ENCODE measurements at places on chromosomes 5 and 9.

- no peak for DNase-seq
These were observed 9.2 kb upstream of the CXXC5 start for GRCh38 chr5:139638736-139639618.

DNA sequence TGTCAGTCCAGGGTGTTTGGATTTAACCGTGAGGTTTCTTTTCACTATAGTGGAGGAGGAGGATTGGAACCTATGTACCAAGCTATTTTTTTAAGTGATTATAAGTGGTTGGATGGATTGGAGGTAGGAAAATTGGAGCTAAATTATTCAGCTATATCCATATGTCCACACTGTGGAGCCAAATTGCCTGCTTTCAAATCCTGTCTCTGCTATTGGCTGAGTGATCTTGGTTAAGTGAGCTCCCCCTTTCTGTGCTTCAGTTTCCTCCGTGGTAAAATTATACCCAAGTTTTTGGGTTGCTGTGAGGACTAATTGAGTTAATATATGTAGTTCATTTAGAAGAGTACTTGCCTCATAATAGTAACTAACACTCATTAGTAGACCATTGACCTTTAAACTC is 2.5 kb downstream of the CENPP start:
- DNase-seq, result no peak

DNA sequence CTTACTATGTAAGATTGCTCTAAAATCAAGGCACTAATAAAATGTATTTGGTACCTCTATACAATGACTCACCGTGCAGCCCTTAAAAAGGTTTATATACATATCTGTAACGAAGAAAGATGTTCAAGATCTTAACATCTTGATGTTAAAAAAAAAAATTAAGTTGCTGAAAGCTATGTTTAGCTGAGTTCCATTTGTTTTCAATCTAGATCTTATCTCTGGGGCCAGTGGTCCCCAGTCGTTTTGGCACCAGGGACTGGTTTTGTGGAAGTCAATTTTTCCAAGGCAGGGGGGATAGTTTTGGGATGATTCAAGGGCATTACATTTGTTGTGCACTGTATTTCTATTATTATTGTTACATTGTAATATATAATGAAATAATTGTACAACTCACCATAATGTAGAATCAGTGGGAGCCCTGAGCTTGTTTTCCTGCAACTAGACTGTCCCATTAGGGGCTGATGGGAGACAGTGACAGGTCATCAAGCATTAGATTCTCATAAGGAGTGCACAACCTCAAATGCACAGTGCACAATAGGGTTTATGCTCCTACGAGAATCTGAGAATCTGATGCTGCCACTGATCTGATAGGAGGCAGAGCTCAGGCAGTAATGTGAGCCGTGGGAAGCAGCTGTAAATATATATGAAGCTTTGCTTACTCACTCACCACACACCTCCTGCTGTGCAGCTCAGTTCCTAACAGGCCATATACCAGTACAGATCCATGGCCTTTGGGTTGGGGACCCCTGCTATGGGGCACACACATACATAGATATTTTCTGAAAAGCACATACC is 27.6 kb upstream of the TSLP start:
- no peak for DNase-seq

DNA sequence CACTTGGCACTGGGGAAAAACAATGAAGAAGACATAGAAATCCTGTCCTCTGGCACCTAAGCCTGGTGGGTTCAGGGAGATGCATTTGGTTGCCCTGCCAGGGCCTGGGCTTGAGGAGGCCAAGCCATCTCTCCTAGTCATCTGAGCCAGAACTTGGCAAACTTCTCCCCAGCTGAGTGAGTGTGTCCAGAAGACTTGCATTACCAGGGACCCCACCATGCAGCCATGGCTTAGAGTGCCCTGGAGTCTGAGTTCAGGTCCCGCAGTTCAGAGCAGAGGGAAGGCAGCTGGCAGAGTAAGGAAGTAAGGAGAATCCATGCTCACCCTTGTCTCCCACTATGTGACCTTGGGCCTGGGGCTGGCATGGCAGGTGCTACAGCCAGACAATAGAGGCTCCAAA is 37.4 kb upstream of the FCN1 start:
- no peak for DNase-seq

DNA sequence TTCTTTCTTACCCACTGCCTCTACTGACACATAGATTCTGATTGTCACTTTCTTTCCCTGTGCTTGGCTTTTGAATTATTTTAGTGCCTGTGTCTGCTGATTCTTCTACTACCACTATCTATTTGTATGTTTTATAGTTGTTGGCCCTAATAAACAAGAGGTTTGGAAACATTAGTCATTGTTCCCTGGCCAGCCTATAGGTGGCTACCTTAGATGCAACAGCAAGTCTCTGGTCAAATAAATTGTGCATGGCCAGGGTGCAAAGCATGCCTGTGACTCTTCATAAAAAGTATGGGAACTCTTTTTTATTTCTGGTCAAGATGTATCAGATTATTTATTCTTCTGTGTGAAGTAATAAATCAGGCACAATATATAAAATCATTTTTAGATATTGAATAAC is 124.4 kb downstream of the PLK2 start:
- DNase-seq, result no peak

- DNase-seq, result no peak
These were observed 11.4 kb upstream of the ASS1 start for GRCh38 chr9:130433168-130433946.

DNA sequence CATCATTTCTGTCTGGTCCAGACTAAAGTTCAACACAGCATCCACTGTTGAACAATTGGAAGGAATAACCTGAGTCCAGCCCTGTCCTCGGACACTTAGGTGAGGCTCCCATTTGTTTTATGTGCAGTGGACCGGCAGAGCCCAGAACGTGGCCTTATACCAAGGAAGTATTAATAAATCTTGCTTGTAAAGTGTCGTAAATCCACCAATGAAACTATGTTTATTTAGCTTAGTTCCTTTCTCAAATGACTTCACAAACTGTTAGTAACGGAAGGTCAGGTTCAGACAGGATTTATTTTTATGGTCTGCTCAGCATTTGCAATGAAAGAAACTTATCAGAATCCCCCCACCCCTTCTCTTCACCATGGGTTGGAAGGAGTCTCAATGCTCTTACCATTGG is 149.5 kb downstream of the PCSK1 start:
- DNase-seq, result no peak

GRCh38 chr5:132302413-132302812 is 8.2 kb downstream of the SLC22A4 start:
- DNase-seq, result no peak

GRCh38 chr5:65866837-65867521 is 59.4 kb upstream of the ERBIN start:
- no peak for DNase-seq

GRCh38 chr9:77488439-77489126 is 159.5 kb downstream of the GNA14 start:
- DNase-seq, result no peak

DNA sequence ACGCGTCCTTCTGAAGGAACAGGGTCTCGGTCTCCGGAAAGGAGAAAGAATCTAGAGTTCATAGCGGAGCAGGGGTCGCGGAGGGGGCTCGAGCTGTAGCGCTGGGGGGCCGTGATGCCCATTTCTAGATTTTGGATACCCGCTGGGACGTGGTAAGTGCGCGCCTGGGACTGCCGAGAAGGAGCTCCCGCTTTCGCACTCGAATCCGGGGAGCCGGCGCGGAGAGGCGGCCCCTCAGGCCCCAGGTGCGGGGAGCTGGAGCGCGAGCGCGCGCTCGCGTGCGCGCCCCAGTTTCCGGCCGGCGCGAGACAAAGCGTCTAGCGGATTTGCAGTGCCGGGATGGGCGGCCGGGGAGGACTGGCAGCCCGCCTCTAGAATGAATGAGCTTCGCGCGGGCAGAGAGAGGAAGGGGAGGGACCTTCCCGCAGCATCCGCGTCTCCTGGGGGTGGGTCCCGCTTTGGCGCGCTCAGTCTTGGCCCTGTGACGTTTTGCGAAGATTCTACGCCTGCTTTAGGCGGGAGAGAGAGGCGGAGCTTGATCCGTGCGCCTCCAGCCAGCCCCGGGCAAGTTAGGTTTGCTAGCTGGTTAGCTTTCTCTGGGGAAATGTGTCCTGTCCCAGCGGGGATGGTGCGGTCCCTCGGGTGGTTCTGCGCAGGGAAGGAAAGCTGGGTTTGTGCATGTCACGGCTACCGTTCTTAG is 1.2 kb downstream of the LMNB1 start:
- peak; percentile 82 for DNase-seq

DNA sequence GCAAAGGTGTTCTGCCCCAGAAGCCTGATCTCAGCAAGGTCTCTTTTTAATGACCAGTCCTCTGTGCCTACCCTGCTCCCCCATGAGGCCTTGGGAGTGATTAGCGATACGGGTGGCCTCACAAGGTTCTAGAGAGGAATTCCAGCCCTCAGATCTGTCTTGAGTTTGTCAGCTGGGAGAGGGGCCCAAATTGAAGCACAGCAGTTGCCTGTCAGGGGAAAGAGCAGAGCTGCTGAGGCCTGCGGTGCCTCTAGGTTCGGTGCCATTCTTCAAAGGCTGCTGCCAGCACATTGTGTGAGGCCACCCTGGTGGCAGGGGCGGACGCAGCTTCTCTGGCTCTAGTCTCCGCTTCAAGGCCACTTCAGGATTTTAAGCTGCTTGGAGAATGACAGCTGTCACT is 85.7 kb upstream of the GRIA1 start:
- no peak for DNase-seq

DNA sequence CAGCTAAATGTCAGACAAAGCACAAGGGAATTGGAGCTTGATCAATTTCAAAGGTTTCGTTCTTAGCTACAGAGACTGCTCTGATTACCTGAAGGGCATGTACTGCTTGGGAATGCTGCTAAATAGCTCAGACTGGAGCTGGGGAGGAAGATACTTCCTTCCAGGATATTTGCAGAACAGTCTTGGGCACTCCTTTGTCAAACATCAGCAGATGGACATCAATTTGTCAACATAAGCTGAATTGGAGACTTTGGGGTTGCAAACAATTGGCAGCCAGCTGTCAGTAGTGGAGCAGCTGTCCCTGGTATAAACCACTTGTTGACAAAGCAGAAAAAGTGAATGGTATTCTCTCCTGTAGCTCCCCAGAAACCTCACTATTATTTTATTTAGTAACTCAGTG is 182.0 kb downstream of the CCDC192 start:
- no peak for DNase-seq

- DNase-seq, result no peak
These were observed 632 bp downstream of the COQ4 start for GRCh38 chr9:128323212-128323730.

DNA sequence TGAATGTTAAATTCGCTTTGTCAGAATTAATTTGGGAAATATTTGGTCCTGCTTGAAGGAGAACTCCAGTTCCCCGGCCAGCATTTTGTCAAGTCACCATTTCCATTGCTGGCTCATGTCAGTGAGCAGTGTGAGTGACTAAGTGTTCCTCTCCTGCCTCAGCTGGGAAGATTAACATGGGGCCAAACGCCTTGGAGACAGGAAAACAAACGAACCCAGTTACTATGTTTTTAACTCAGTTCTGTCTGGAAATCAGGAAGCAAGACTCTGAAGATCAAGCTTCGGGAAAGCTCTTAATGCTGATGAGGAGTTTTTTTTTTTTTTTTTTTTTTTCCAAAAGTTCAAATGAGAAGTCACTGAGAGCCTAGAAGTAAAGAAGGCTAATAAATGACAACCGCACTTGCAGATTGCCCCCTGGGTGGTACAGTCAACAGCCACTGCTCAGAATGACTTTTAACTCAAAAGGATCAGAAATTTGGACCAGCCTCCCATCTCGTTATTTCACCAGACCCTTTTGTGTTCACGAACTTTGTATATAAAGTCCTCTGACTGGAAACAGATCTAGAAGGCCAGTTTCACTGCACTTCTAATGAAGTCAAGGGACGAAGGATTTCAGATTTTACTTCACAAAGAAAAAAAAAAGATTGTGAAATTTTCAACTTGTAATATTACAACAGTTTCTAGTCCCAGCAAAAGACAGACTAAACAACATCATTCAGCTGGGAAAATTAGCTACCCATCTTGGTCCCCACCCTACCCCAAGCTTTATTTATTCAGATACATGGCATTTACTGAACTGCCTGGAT is 121.3 kb downstream of the LHFPL2 start:
- DNase-seq, result no peak

DNA sequence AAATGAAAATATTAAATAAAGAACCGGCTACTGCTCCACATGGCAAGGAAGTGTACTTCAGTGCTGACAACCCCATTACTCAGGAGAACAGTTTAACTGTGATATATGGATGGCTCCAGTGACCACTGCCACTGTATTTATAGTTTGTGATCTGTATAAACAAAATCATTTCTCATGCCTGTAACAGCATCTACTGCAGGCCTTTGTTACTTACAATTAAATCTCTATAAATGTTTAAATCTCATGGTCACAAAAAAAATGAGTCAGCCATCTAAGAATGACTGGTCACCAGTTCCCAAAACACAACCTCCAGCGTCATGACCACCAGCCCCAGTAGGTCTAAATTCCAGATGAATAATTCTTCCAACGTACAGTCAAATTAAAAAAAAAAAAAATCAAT is 24.6 kb downstream of the SERINC5 start:
- no peak for DNase-seq

DNA sequence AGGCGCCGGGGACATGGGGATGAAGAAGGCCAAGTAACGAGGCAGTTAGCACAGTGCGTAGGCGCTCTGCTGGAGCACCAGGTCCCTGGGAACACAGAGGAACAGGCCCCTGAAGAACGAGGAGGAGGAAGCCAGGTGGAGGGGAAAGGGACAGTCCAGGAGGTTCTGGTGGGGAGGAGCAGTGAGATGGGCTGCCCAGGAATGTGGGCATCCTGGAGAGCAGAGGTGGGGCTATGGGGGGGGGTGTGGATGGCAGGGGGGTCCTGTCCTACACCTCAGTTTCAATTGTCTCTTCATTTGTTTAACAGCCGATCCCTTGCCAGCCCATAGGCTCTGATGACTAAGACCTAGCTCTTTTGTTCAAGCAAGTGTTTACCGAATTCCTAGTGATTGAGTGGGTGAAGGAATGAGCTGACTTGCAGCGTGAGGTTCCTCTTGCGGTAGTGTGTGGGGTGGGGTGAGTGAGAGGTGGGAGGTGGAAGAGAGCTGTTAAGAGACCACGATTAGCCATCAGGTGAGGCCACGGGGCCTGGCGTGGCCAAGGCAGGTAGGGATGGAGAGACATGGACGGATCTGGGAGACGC is 8.4 kb upstream of the PHYHD1 start:
- DNase-seq, result no peak

- DNase-seq, result no peak
These were observed 30.9 kb downstream of the GALNT10 start for GRCh38 chr5:154221371-154221896.

- no peak for DNase-seq
These were observed 122.9 kb upstream of the DAB2 start for GRCh38 chr5:39547553-39548154.

DNA sequence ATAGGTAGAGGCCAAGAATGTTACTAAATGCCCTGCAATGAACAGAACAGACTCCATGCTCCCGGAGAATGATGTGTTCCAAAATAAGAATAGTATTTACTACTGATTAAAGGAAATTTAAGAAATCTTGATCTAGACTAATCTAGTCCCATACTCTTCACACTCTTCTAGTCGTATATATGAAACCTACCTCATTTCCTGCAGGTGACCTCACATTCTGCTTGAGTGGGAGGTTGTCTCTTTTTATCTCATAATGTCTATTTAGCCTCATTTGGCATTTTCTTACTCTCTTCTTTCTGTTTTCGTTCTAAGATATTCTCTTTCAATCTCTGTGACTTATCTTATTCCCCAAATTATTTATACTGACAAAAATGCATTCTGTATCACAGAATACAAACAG is 9.2 kb upstream of the SHOC1 start:
- DNase-seq, result no peak
